T-helper 9 cell (primary cell): ENCODE measurements at places on chromosomes 12 and 14.

DNA sequence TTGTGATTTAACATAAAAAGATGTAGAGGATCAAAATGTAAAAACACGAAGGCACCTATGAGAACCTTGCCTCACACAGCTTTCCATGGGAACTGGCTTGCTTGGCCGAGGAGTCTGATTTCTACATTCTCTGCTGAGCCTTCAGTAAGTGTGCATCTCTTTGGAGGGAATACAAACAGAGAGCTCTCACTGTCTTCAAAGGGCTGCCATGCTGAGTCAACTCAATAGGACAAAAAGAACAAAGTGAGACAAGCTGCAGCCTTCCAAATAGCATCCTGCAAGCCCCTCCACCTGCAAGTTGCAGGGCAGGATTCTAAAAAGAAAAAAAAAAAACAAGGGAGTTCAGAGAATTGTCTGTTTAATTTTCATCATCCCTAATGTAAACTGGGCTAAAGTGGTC, 411.9 kb downstream of the NELL2 start:
- no peak for DNase-seq

DNA sequence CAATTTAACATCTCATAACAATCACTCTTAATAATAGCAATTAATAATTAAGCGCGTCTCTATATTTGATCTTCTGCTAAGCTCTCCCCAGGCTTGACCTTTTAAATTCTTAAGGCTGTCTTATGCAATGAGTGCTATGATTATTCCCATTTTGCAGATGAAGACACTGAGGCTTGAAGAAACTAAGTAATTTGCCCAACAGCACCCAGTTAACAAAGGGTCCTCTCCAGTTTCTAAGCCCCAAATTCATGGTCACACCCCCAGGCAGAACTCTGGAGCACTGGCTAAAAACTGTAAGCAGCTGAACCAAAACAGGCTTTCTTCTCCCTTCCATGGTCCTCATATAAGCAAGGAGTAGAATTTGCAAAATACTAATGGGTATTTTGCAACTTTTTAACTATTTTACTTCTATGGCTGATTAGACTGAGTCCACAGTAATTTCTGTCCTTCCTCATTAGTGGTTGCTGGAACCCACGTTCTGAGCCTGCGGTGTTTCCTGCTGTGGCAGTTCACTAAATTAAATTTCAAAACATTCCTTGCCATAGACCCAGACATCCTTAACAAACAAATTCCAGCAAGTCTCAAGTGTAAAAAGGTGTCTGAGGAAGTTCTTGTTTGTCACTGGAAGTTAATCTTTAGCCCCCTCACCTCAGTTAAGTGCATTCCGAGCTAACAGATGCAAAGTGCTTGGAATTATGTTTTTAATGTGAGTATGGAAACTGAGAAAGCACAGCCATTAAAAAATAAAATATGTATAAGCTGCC, 76.5 kb downstream of the TMEM132D start:
- DNase-seq = no peak

DNA sequence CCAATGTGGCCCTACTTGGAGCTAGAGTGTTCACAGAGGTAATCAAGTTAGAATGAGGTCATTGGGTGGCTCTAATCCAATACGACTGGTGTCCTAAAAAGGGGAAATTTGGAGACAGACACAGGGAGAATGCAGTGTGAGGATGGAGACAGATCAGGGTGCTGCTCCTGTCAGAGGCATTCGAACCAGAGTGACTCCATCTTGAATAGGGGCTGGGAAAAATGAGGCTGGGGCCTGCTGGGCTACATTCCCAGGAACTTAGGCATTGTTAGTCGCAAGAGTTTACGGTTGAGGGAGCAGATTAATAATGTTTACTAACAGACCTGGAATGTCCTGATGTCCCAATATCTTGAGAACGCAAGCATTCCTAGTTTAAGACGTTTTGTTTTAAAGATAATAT, 20.2 kb downstream of the TNFAIP2 start:
- no peak for DNase-seq

DNA sequence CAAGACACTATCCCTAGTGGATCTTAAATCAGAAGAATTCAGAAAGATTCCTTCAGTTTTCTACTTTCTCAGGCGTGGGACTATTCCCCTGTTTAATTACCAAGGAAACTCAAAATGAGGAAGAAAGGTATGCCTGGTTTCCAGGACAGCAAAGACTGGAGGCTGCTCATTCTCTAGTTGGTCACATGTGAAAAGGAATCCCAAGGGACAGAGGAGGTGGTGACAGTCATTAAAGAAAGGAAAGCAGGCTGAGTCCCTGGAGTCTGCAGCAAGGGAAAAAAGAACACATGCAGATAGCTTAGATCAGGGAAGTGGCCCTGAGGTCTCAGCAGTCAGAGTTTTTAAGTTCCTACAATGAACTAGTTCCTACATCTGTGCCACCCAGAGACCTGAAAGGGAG, 165.4 kb upstream of the CCDC198 start:
- no peak for DNase-seq

DNA sequence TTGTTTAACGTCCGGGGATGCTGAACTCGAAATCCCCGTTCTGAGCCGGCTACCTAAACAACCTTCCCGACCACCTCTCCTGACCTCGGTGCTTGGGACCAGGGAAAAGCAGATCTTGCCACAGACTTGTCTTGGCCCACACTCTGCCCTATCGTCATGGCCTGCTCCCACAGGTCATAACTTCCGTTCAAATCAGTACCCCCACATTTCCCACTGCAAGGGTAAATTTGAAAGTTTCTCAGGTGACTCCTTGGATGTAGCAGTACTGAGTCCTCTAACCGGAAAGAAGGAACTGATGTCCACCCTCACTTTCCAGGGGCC, 612 bp upstream of the RBM23 start:
- DNase-seq = no peak

GRCh38 chr12:80807640-80808288, 91.1 kb downstream of the MYF5 start:
- DNase-seq = no peak

GRCh38 chr12:99393763-99394162, 253.8 kb upstream of the GARIN6 start:
- no peak for DNase-seq
